Glutamatergic neuron (in vitro differentiated cells): ENCODE measurements at places on chromosomes 7 and 10.

GRCh38 chr7:151143261-151144015 lies 24.1 kb downstream of the GBX1 start:
- no peak for DNase-seq

- peak; percentile 82 for DNase-seq
Measured at GRCh38 chr7:114364151-114364550, 50.5 kb upstream of the FOXP2 start.

DNA sequence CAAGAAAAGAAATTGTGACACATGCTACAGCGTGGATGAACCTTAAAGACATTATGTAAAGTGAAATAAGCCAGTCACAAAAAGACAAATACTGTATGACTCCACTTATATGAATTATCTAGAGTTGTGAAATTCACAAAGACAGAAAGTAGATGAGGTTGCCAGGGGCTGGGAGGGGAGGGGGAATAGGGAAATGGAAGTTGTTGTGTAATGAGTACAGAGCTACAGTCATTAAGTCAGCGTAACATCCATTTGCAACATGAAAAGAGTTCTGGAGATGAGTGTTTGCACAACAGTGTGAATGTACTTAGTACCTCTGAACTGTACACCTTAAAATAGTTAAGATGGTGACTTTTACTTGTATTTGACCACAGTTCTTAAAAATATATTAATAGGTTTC lies 112.1 kb upstream of the CDK1 start:
- DNase-seq: no peak

GRCh38 chr7:122413339-122413738 lies 108.8 kb upstream of the FEZF1 start:
- no peak for DNase-seq

DNA sequence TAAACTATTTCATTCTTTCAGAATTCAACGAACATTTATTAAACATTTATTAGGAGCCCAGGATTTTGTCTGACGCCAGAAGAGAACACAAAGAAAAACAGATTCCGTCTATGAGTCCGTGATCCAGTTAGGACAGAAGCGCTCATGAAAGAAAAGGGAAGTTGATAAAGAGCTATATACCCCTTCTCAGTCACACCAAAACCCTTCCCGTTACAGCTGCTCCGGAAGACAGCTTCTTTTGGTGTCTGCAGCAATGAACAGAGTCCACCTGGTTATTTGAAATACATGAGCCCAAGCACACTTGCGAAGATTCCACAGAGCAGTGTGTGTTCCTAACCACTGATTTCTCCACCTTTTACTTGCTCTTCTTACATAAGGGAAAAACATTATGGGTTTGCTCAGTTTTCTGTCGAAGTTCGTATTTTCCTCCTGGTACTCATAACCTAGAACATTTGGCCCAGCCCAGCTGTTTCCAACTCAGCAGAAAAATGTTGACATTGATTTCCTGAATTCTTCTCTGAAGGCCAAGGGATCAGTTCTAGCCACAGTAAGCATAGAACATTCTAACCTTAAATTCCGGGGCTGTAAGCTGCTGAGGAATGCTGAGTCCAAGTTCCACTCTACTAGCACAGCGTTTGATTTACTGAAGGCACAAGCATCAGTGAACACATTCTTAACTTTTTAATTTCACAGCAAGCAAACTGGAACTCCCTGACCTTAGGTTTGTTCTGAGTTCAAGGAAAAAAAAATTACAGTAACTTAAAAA lies 206.5 kb downstream of the SORCS1 start:
- DNase-seq: no peak

GRCh38 chr7:25844102-25844870 lies 307.7 kb upstream of the NFE2L3 start:
- no peak for DNase-seq

DNA sequence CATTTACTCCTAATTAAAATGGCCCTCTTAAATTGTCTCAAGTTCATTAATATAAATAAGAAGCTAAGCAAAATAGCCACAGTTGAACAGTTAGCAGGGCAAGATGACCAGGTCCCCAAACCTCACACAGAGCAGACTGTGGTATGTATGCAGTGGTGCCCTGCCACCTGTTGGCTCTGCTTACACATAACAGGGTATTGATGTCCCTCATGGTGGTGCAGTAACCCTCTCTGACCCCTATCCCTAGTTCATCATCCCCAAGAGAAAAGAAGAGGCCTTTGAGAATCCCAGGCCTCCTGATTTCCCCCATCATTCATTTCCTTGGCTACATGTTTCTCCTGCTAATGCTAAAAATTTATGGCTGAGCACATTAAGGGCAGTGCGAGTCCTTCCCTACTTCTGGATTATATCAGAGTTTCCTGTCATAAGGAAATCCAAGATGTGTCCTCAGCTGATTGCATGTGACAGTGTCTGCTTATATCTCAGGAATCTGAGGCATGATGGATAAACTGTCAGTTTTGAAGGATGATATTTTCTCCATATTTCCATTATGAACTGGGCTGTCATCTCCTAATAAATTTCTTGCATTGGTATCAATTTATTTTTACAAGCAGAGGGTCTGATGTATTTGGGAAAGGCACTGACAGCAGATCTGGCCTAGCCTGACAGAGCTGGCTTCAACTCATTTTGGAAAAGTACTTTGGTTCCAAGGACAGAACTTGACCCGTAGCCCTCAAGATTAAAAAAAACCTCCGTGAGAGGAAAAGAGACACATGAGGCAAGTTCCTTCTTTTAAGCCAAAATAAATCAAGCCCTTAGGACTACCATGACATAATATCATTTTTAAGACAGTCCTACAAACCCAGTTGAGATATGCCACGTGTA lies 880.6 kb downstream of the LRMDA start:
- DNase-seq: no peak

DNA sequence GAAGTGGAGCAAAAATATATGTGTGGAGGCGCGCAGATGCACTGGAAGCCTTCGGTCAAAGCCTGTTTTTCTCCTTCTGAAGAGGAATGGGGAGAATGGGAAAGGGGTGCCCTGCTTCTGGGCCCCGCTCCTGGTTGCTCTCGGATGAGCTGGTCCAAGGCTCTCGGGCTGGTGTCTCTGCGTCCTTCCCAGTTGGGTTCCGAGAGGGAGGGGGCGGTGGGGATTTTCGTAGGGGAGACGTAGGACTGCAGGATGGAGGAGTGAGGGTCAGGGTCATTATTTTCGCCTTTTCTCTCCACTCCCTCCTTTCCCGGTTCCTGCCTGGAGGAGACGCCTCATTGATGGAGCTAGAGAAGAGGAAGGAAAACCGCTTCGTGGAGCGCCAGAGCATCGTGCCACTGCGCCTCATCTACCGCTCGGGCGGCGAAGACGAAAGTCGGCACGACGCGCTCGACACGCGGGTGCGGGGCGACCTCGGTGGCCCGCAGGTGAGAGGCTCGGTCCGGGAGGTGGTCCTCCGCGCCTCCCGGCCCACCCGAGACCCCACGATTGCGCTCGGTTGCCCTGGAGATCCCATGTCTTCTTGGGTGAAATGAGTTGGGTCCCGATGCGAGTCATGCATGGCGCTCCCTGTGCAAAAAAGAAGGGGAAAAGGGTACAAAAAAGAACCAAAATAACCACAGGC lies 790 bp downstream of the ADAM22 start:
- DNase-seq: peak; percentile 50

GRCh38 chr10:124921261-124921660 lies 20.7 kb upstream of the ZRANB1 start:
- no peak for DNase-seq

GRCh38 chr10:49183596-49184542 lies 4.3 kb downstream of the TMEM273 start:
- no peak for DNase-seq

GRCh38 chr10:47425813-47426419 lies 41.8 kb upstream of the ZNF488 start:
- DNase-seq: no peak

- no peak for DNase-seq
Measured at GRCh38 chr10:84499846-84500245, 171.5 kb downstream of the CCSER2 start.

DNA sequence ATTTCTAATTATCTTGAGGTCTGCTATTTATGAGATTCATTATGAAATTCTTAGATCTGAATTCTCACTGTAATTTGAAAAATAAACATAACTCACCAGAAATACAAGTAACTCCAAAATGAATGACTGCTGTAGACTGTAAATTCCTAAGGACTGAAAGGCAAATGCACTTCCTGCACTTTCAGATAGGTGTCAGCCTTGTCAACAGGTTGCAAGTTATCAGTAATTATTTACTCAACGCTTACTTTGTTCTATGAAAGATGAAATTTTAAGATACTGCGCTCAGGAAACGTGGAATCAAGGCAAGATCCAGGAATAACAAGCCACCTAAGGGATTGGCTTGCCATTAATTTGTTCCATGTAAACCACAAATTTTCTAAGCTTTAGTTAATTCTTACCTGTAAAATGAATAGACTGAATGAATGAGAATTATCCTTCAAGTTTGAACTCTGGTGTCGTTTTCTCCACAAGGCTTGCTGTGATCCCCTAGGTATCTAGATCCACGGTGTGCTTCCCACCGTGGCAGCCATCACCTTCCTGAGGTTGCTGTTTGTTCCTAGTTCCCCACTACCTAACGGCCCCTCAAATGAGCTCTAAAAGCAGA lies 12.6 kb downstream of the DHX32 start:
- no peak for DNase-seq

GRCh38 chr10:3192856-3193635 lies 20.5 kb upstream of the PITRM1 start:
- DNase-seq: peak; percentile 48

DNA sequence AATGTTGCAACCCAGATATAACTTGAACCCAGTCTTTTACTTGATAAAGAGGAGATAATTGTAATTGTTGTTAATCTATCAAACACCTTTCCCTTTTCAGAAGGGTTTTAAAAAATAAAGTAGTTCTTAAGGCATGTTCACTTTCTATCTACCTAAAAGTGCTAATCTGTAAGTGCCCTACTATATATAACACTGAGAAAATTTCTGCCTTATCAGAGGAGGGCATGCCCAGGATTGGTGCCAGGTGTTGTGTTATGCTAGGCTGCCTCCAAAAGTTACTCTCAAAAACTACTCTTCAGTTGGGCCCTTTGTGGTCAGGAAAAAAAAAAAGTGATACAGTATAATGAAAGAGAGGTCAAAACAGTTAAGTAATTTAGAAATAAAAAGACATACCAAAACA lies 36.3 kb downstream of the SMNDC1 start:
- DNase-seq: no peak

DNA sequence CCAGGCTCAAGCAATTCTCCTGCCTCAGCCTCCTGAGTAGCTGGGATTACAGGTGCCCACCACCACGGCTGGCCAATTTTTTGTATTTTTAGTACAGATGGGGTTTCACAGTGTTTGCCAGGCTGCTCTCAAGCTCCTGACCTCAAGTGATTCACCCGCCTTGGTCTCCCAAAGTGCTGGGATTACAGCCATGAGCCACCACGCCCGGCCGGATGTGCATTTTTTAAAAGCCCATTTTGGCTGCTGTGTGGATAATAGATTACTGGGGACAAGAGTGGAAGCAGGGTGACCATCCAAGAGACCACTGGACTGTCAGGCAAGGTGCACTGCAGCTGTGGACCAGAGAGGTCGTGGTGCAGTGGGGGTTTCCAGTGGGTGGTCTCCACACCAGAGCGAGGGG lies 21.4 kb downstream of the HKDC1 start:
- no peak for DNase-seq

GRCh38 chr7:24858108-24858977 lies 101.1 kb upstream of the GSDME start:
- DNase-seq: no peak

- no peak for DNase-seq
Measured at GRCh38 chr10:75029420-75029819, 82.0 kb upstream of the SAMD8 start.

DNA sequence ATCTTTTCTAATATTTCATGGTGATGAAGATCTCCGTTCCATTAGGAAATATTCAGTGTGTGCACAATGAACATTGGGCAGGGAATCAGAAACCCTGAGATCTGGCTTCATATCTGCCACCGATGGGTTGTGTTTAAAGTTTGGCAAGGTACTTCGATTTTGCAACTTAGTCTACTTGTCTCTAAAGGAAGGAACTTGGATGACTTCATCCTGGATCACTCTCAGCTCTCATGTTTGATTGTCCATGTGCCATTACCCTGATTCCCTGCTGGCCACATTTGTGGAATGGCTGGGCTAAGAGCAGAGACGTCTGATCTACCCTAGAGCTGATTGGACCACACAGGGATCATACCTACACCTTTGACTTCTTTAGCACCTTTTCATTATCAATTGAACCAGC lies 177.0 kb upstream of the KMT2E start:
- no peak for DNase-seq

GRCh38 chr7:343864-344607 lies 54.1 kb downstream of the FOXL3 start:
- no peak for DNase-seq

DNA sequence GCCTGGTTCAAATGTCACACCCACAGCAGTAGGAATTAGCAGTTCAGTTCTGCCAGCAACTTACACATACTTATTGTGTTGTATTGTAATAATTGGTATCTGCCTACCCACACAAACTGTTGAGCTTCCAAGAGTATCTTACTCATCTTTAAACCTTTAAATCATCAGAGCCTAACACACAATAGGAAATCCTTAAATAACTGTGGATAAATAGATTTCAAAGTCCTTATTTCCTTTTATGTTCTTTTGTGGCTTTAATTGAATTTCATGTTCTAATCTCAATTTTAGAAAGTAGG lies 3.9 kb downstream of the CASD1 start:
- no peak for DNase-seq

DNA sequence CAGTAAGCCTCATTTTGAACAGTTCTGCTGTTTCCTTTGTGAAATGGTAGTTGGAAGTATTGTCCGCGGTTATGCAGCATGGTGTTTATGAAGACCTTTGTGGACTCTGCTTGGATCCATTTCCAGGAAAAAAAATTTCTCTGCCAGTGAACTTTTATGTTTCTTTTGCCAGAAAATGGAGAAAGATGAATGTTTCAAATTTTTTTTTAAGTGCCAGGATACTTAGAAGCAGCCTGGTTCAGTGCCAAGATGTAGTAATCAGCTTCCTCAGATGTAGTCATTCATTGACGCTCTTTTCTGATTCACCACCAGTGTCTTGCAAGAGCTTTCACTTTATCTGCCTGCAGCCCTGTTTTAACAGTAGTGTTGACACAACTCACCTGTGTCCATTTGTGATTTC lies 258.2 kb downstream of the SDK1 start:
- DNase-seq: no peak

DNA sequence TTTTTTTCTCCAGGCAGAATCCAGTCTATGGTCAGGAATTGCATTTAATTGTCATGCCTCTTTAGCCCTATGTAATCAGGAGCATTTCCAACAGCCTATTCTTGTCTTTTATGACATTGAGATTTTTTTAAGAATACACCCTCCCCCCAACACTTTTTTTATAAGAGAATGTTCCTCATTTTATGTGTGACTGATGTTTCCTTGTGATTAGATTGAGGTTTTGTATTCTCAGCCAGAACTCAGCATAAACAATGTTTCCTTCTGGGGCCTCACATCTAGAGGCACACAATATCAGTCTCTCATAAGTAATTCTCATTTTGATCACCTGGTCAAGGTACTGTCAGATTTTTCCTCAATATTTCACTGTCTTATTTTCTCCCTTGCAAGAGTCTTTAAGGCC lies 193.4 kb upstream of the PDE1C start:
- DNase-seq: no peak

- DNase-seq: no peak
Measured at GRCh38 chr10:110036640-110037039, 28.9 kb downstream of the ADD3 start.
